ENCODE measurements at places on chromosomes 4 and X.
A peak's percentile ranks its signal among the peaks of the same experiment; 100 is the strongest.

DNA sequence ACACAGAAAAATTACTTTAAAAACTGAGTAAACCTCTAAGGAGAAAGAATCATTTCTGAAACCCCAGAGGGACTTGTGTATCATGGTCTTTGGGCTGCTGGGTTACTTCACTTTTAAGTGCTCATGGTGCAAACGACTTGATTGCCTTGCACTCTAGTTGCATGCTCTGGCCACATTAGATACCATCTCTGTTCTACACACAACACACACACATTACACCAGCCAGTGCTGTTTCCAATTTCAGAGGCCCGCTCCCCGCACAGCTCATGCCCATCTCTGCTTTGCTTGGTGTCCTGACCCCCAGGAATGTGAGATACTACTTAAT lies 2.1 kb downstream of the PPP3CA start:
- DNase-seq = no peak

DNA sequence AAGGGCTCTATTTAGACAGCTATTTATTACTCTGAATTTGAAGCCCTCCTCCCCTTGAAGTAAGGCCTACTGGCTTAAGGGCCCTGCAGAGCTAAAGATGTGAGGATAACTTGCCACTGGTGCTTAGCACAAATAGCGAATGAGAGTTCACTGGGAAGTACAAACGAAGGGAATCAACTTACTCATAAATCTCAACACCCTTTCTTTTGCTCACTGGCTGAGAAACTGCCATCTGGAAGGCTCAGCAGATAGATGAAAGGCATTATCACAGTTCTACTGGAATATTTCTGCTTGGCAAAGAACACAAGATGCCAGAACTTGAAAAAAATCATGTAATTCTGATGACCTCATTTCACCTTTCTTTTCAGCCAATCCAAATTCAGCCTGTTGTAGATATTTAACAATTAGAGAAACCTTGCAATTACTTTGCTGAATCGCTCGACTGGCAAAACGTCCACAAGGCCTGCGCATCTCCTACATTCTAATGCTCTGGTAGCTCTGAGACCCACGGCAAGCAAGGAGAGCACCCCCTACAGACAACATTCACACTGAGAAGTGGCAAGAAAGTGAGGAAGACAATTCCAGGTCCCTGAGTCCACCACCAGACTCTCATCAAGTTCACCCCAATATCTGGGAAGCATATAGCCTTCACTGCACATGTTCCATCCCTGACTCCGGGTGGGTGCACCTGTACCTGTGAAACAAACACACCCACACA lies 27.5 kb downstream of the TSPAN5 start:
- DNase-seq = no peak

DNA sequence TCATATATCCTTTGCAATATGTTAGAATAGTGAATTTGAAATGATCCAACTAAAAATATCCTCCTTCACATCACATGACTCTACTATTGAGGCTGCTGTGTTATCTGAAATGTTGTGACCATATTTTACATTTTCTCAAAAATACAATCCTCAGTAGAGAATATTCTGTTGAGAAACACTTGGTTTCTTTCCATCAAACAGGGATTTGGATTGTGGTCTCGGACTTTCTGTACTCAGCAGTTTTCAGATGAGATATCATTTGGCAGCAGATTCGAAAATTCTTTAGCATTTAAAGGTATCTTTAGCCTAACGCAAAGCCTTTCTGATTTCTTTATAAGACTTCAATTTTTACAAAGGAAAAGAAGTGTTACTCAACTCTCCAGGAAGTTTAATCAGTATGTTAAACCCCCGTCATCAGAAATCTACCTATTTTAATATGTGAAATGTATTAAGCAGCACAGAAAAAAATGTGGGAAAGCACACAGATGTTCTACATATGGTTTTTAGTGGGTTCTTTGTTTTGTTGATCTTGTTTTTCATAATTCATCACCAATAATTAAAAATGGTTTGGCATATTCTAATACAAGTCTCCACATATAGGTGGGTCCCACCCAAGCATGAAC lies 55.4 kb upstream of the ANXA3 start:
- DNase-seq = no peak

DNA sequence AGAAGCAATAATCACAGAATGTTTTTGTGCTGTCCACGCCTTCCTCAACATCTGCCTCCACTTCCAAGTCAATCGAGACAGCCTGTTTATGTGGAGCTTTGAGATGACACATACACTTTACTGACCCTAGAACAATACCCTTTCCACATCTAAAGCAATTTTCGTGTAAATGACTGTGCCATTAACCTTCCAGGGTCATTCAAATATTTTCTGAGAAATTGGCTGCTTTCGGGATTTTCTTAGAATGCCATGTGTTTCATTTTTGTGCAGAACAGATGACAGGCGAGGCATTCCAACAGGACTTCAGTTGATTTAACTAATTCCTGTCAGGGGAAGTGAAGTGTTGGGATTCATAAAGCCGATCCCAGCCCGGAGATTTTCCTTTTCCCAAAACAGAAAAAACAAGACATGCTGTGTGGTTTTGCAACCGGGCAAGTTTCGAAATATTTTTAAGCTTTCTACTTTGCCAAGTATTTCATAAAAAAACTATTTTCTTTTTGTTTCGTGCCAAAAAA lies 73.9 kb downstream of the SORBS2 start:
- DNase-seq = no peak

DNA sequence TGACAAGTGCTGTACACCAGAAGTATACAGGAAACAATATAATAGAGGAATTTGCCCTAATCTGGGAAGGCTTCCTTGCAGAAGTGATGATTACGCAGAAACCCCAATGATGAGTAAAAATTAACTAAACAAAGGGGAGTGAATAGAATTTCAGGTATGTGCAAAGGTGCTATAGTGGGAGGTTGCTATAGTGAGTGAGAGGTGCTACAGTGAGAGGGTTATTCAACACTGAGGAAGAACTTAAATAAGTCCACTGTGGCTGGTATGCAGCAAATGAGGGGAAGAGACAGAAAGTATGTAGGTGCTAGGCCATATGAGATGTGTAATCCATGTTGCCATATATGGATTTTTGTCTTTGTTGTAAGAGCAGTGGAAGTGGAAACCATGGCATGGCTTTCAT lies 69.5 kb downstream of the TRIM2 start:
- no peak for DNase-seq

GRCh38 chrX:146481735-146482134 lies 327.8 kb upstream of the CXorf51B start:
- DNase-seq = no peak

DNA sequence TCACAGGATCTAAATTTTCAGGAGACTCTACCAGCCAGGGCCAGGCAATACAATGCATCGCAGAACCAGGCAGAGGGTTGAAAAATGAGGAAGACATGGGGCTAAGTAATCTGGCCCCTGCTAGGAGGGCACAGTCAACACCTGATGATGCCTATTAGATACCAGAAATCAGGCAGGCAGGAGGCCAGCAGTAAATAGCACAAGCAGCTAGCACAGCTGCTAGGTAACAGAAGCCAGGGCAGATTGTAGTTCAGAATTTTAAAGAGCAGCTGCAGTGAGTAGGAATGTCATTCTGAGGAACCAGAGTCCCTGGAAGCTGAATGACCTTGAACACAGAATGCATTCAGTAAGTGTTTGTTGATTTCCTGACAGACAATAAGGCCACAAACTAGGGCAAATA lies 38.8 kb upstream of the TRPC5OS start:
- peak; percentile 77 for DNase-seq

DNA sequence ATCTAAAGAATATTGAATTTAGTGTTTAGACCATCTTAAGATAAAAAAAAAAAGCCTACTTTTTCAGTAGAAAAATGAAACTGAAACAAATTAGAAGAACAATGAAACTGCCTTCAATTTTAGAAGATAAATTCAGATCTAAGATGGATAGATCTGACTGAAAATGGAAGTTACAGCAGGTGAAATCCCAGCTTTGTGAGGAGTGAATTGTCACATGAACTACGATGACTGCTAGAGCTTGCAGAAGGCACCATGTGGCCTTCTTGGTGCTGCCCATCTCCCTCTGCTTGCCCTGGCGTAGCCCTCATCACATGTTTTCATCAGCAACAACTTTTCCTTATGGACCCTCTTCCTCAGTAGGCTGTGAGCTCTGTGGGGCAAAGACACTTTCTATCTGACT lies 51.4 kb upstream of the EMCN start:
- no peak for DNase-seq

- no peak for DNase-seq
These were observed 77.1 kb downstream of the HMX1 start for GRCh38 chr4:8794491-8794890.

- DNase-seq = no peak
These were observed 376.9 kb upstream of the CTSO start for GRCh38 chr4:156330436-156331031.
